ENCODE measurements at places on chromosomes 3 and 15.

GRCh38 chr3:13145131-13145825 is 72.0 kb upstream of the IQSEC1 start:
- DNase-seq, result peak; percentile 23

DNA sequence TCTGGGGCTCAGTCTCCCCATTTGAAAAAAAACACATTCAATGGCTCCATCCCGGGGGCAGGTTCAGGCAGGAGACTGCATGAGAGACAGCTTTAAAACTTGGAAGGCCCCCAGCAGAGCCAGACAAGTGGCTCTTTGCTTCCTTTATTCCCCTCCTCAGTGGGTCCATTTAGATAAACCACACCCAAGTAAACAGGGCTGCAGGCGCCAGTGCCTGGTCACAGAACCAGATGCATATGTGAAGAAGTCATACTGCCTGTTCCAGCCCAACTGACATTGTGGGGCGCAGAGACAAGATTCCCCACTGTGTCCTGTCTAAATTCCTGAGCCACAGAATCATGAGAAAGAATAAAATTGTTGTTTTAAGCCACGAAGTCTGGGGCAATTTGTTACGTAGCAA is 9.0 kb downstream of the FBN1 start:
- DNase-seq, result no peak

- no peak for DNase-seq
Observed at GRCh38 chr3:160180581-160181216, 44.5 kb upstream of the C3orf80 start.

DNA sequence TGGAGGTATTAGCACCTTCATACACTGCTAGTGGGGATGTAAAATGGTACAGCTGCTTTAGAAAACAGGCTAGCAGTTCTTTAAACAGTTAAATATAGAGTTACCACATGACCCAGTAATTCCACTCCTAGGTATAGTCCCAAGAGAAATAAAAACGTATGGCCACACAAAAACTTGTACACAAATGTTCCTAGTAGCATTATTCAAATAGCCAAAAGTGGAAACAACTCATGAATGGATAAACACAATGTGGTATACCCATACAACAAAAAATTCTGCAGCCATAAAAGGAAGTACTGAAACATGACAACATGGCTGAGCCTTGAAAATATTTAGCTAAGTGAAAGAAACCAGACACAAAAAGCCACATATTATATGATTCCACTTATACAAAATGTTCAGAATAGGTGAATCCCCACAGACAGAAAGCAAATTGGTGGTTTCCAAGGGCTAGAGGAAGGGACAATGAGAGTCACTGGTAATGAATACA is 40.8 kb upstream of the KLF13 start:
- DNase-seq, result no peak

DNA sequence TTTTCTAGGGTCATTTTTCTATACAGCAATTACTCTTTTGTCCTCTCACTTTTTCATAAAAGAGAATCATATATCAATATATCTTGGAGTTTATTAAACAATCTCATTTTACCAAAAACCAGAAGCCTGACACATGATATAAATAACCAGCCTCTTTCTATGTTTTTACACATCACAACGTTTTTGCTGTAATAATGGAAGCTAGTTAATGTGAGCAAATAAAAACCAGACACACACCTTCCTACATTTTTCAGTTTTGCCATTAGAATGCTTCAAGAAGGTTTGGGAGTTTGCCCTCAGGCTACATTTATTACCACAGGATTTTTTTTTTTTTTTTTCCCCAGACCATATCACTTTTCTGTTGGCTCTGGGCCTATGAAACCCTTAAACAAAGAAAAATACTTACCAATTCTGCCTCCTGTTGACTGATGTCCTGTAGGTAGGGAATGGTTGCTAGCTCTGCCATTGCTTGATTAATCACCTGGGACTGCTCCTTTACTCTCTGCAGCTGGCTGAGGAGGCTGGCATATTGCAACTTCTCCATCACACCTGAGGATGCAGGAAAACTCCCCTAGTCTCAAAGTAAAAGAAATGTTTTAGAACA is 165.5 kb downstream of the ECT2 start:
- no peak for DNase-seq

- DNase-seq, result no peak
Observed at GRCh38 chr3:182364323-182364722, 429.0 kb upstream of the ATP11B start.

All from SW480 (cell line).